ENCODE measurements at places on chromosomes 2 and 18.

DNA sequence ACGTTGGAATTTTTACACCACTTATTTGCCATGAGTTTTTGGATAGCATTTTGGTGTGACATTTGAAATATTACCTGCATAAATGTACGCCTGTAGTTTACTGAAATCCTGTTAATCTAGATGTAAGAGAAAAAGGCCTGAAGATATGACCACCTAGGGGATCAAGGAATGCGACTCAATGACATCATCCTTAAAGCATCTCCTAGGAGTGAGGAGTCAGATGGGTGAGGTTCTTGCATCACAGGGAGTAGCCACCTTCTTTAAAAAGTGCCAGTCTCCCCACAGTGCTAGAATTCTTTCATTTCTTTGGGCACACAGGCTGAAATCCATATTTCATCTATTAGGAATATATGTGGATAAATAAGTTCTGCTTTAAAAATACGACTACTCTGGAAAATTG is 34.5 kb downstream of the ADCYAP1 start:
- DNase-seq = no peak

GRCh38 chr2:167785606-167786216 is 461.7 kb downstream of the STK39 start:
- DNase-seq = no peak

DNA sequence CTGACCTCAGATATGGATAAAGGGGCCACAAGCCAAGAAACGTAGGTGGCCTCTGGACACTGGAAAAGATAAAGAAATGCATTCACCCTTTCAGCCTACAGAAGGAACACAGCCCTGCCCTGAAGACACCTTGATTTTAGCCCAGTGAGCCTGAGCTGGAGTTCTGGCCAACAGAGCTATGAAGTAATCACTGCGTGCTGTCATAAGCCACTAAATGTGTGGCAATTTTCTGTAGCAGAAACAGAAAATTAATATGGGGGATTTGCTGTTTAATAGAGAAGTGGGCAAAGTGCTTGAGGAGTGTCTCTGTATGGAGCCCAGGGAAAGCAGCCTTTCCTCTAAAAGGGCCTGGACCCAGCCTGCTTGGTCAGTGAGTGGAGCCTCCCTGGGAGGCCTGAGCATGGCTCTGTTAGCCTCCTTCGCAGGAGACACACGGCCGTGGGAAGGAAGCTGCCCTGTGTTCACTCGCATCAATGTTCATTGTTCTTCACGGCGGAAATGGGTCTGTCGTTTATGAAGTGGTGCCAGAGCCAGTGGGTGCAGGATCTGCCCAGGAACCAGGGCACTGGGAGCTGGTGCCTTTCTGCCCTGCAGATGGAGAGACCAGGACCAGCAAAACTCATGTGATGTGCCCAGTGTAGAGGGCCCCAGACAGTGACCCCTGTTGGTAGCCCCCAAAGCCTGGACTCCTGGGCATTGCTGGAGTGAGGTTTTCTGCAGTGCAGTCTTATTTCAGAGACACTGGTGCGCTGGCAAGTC is 268.9 kb downstream of the NDUFA10 start:
- DNase-seq = no peak

GRCh38 chr2:145230546-145230945 is 710.6 kb upstream of the ZEB2 start:
- DNase-seq = no peak

DNA sequence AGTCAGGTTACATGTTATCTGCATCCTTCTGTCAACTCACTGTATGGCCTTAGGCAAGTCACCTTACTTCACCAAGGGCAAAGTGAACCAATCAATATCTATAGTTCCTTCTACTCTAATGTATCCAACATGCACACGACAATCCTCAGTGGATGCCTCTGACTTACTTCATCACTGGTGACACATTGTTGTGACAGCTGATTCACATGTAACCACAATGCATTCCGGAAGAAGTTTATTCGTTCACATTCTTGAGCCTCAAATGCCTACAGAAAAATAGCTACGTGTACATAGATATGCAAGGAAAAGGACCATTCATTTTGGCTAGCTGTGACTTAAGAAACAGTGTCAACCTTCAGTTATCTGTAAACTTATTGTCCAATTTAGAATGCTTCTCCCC is 26.3 kb upstream of the EPG5 start:
- no peak for DNase-seq

- no peak for DNase-seq
Observed at GRCh38 chr2:122329278-122329677, 573.8 kb downstream of the TSN start.

- DNase-seq = no peak
Observed at GRCh38 chr2:112639936-112640335, 5.8 kb upstream of the SLC20A1 start.

DNA sequence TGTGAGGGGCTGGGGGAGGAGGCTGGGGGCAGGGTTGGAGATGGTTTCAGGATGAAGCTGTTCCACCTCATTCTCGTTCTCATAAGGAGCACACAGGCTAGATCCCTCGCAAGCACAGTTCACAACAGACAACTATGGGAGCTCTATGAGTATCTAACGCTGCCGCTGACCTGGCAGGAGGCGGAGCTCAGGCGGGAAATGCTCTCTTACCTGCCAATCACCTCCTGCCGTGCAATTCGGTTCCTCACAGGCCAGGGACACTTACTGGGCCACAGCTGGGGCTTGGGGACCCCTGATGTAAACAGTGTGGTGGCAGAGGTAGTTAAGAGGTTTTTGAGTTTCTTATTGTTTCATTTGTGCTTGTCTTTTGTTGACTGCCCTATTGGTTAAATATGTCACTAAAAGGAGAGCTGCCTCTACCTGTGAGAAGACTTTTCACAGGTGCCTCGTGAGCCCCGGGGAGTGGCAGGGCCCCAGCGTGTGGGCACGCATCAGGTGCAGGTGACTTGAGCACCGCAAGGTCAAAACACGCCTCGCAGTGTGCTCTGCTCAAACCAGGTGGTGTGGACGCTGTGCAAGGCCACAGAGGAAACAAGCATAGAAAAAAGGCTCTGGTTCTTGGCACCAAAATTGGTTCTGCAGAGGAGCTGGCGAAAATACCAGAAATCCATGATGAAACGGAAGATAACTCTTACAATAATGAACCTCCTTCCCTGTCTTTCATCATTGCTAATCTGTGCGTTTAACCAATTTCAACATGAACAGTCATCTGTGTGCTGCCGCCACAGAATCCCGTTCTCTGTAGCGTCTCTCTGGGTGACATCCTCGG is 10.2 kb downstream of the MLPH start:
- no peak for DNase-seq

DNA sequence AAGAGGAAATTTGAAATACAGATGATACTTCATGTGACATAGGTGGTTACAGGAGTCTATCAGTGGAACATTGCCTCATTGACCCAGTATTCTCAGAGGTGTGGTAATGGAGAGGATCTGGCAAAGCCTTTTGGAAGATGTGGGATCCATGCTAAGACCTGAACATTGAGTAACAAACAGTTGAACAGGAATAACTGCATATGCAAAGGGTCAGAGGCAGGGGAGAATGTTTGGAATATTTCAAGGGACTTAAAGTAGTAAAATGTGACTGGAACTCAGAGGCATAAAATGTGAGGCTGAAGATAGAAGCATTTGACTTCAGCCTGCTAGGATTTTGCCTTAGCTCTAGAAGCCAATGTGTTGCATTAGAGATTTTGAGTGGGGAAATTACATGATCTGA is 300.2 kb upstream of the ETAA1 start:
- no peak for DNase-seq

DNA sequence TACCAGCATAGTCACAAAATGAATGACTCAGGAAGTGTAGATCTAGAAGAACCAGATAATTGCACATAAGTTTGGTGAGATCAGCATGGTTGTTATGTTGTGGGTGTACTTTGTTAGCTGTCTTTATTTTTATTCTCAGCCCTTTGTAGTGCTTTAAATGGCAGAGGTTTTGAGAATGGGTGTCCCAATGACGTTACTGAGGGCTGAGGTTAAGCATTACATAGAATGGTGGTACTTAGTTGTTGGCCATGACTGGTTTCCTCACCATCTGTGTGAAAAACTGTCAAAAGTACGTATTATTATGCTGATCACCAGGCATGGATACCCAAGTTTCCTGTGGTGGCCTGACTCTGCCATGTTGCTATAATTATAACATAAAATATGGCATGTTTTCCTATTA is 165.8 kb downstream of the UBE2E3 start:
- no peak for DNase-seq

DNA sequence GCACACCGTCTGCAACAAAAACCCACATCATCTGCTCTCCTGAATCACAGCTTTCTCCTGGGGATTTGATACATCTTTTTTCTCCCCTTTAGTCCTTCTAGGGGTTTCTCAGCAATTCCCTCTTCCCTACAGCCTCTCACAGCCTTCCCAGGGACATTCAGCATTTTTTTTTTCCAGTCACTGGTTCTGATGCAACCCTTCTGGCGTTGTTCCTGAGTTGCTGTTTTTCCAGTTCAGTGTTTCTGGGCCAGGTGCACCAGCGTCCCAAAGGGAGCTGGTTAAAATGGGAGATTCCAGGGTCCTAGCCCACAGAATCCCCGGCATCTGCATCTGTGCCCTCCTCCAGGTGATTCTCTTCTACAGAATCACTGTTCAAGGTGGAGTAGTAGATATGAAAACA is 36.1 kb downstream of the ADCY3 start:
- no peak for DNase-seq

GRCh38 chr18:73961804-73962203 is 185.8 kb downstream of the FBXO15 start:
- DNase-seq = no peak

DNA sequence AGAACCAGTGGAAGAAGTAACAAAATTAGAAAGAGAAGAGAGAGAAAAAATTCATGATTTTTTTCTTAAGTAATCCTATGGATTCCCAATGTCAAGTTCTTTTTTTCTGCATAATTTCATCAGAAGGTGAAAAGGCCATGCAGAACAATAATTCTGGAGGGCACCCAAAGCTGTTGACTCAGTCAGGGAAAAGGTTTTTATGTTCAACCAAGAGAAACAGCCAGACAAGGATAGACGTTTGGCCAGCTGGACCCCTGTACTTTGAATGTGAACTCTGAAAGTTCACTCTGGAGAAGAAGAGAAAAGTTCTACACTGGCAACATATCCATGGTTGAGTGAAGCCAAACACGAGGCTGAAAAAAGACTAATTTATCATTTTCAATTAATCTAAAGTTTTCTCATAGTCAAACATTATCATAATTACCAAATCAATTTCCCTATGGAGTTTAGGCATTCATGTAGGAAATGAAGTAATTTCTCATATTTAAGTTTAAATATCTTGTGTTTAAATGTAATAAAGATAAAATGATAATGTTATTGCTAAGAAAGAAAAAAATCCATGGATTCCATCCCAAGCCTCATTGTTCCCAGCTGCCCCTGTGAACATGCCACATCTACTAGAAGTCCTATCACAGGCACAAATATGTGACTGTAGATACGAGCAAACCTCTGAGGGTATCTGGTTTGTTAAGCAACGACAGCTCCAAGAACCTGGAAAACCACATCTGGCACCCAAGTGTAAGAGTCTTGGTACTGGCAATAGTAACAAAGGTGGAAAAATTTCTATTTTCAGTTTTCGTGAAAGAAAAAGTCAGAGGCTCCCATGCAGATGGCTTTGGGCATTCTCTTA is 742.7 kb upstream of the ACVR2A start:
- no peak for DNase-seq

- no peak for DNase-seq
Observed at GRCh38 chr2:231611273-231612108, 18.8 kb downstream of the TEX44 start.

DNA sequence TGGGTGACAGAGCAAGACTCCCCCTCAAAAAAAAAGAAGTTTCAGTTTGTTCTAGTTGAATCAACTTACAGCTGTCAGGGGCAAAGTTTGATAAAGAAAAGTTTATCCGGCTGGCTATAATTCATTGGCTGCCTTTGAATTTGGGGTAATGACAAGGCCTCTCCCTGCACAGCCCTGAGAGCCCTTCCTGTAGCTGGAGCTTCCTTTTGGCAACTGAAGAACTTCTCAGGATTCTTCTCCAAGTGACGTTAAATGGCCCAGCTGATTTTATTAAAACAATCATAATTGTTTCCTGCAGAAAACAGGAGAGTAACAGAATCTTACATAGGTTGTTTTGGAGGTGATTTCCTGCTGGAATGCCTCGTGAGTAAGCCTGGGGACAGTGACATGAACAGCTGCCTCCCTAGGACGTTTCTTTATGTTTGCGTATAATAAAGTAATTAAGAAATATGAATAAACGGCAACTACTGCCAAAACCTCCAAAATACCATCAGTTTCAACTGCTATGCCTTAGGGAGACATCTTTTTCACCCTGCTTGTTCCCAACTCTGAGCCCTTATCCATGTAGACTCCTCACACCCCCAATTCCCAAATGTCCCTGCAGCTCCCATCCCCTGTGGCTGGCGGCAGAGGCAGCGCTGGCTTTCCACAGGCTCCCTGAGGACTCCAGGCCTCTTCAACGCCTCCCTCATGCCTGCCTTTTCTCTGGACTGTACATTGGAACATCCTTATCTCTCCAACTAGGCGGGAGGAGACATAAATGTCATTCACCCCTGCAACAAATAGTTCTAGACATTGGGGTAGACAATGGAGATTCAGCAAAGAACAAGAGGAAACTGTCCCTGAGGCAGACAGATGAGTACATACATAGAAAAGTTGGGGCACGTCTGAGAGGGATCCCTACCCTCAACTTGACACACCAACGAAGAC is 59.2 kb upstream of the FZD7 start:
- no peak for DNase-seq
